NCI-H1436 treated with DMSO at 0.1 percent for 48 hours (cell line): ENCODE measurements at places on chromosomes 11 and 22.

DNA sequence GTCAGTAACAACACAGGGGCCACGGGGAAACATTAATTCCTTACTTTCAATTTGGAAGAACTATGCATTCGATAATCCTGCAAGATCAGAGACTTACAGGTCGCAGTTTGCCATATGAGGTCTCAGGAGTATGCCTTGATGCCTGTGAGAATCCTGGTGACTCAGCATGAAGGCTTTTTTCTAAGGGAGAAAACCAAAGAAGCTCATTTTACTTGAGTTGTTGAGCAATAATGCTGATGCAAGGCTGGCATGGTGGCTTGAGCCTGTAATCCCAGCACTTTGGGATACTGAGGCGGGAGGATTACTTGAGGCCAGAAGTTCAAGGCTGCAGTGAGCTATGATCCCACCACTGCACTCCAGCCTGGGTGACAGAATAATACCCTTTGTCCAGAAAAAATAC is 26.6 kb downstream of the ATG16L2 start:
- DNase-seq, result no peak

DNA sequence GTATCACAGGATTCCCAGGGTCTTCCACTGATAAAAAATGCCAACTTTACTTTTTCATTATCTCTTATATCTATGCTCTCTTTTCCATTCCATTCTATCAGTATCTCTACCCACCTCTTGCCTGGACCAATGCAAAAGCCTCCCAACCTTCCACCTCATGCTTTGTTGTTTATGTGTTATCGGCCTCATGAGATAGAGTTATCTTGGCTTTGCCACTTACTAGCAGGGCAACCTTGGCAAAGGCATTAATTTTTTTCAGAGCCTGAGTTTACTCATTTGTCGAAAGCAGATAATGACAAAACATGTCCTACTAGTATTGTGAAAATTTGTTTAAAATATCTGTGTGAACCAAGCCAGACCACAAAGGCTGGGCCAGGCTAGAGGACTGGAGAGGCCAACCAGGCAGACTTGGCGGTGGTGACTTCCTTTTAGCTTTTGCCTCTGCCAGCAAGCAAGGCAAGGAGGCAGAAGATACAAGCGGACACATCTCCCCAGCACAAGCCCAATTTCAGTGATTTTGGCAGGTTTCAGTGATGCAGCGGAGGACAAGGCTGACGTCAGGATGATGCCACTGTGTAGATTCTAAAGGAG is 106.9 kb downstream of the ADAMTS15 start:
- DNase-seq, result no peak

- DNase-seq, result no peak
These were observed 28.2 kb upstream of the P4HA3 start for GRCh38 chr11:74339619-74340018.

- no peak for DNase-seq
These were observed 50.2 kb downstream of the EMSY start for GRCh38 chr11:76495019-76495418.

GRCh38 chr11:17600316-17601255 is 53.5 kb downstream of the OTOG start:
- no peak for DNase-seq

DNA sequence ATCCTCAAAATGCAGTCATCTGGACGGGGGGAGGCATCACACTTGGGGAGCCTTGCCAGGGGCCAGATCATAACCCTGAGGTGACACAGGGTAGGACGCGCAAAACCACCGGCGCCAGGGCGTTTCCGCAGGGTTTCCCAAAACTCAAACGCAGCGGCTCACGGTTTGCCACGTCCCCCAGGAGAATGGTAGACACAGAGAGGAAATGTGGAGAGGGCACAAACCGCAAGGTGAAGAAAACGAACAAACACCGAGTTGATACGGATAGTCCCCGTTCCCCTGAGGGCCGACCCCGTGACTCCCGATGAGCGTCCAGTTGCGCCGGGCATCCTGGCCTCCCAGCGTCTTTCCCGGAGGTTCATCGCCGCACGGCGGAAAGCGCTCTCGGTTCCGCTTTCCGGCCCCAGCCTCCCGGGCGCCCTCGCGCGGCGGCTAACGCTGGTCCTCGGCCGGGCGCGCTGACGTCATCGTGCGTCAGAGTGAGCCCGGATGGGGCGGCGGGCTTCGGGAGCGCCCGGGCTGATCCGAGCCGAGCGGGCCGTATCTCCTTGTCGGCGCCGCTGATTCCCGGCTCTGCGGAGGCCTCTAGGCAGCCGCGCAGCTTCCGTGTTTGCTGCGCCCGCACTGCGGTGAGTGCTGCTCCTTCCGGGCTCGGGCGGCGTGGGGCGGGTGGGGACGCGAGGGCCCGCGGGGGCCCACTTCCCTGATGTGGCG is at the start of gene BIRC2:
TSS of gene BIRC2 (plus strand) at position 467 of the 714 bp plus-strand sequence. CDS start 2,641 bp downstream, outside the sequence.
- DNase-seq, result peak; percentile 65

DNA sequence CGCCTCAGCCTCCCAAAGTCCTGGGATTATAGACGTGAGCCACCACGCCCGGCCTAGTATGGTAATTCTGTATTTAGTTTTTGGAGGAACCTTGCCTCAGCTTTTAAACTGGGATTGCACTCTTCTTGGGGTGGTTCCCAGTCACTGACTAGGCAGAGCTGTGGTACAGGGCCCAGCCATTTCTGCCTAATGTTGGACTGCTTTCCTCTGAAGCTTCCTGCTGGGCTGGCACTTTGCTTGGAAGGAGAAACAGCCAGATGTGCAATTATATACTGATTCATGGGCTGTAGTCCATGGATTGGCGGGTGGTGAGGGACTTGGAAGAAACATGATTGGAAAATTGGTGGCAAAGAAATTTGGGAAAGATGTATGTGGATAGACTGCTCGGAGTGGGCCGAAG is 17.6 kb upstream of the MCHR1 start:
- DNase-seq, result no peak
